ENCODE measurements at places on chromosomes 6 and 20.

DNA sequence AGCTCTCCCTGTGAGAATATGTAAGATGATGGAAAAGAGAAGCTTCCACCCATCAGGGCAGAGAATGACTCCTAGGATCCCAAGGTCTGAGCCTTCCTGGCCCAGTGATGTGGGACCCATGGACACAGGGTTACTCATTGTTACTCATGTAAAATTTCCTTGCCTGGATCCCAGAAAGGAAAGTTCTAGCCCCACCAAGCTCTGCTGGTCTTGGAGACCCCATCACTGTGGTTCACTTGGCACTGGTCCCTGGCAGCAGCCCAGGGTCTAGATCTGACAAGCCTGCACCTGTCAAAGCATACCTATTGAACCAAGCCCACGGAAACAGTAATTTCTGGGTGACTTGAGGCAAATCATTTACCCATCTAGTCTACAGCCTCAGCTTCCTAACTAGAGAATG lies 22.1 kb downstream of the MDGA1 start:
- DNase-seq: no peak

GRCh38 chr6:52364480-52365166 lies 2.7 kb downstream of the PAQR8 start:
- DNase-seq: no peak

- no peak for DNase-seq
Observed at GRCh38 chr6:125637207-125637606, 112.2 kb upstream of the HEY2 start.

DNA sequence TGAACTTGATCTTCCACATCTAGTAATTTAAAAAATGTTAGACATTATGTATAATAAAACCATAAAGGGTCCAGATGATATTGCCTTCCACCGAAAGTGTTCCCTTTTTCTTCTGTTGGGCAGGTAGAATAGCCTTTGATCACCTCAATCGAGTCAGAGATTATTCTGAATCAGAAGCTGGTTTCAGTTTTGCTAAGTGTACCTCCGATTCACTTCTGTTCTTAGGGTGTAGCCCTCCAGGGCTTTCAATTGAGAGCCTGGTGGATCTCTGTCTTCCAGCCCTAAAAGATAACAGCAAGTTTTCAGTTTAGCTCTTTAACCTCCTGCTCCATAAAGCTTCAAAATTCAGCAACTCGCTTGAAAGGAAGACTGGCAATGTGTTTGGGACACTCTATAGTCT lies 21.1 kb upstream of the AIG1 start:
- DNase-seq: no peak
